ENCODE measurements at places on chromosomes 1 and 21.

DNA sequence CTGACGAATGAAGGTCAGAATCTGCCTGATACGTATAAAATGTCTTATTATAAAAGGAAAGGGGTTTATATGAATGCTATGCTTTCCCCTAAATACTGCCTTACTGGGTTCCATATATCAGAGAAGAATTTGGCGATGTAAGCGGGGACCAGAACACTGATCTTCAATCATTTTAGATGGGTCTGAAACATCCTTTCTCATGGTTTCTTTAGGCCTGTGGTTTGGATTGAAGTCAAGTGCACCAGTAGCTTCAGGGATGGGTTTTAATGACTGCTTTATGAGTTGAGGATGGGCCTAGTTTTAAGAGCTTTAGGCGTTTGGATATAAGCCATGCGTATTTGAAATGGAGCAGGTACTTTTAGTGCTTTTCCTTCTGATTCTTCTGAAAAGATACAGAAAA is 6.9 kb downstream of the FMN2 start:
- DNase-seq, result no peak

- DNase-seq, result no peak
These were observed 31.5 kb downstream of the CHD5 start for GRCh38 chr1:6148497-6149241.

GRCh38 chr21:27570306-27570868 is 603.5 kb upstream of the ADAMTS5 start:
- peak; percentile 75 for DNase-seq

GRCh38 chr21:42411891-42412635 is 8.4 kb downstream of the UBASH3A start:
- no peak for DNase-seq

GRCh38 chr1:1191734-1192133 is 14.7 kb downstream of the TNFRSF18 start:
- no peak for DNase-seq

All from tibial artery (tissue), 4 donors.